ENCODE measurements at places on chromosomes 5 and 9.

- H3K27ac ChIP-seq: no peak overlapping the region
- no peaks in the 10 kb centered on the region for H3K4me1 ChIP-seq
- H3K36me3 ChIP-seq: no peaks in the 10 kb centered on the region
- no peak for DNase-seq
- H3K4me3 ChIP-seq: no peak overlapping the region
Observed at GRCh38 chr9:79280691-79281090, 291.1 kb upstream of the TLE4 start.

DNA sequence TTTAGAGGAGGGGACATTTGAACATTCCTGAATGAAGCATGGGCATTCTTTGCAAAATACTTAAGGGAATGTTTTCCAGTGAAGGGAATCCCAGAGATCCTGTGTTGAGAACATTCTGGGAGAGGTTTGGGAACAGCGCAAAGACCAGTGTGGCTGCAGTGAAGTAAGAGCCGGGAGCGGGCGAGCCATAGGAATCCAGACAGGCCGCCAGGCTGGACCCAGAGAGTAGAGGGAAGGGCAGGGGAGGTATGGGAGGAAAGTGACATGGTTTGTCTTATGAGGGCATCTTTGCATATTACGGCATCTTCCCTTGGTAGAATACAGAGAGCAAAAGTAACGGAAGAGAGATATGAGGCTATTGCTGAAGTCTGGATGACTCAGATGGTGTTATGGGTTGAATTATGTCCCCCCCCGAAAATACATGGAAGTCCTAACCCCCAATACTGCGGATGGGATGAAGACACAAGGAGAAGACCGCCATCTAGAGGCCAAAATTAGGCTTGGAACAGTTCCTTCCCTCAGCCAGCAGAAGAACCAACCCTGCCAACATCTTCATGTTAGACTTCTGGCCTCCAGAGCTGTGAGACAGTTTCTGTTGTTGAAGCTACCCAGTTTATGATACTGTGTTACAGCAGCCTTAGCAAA is 268.2 kb downstream of the MAST4 start:
- H3K4me3 ChIP-seq: no peak overlapping the region
- no peaks in the 10 kb centered on the region for H3K36me3 ChIP-seq
- no peak overlapping the region for H3K27ac ChIP-seq
- DNase-seq: no peak

DNA sequence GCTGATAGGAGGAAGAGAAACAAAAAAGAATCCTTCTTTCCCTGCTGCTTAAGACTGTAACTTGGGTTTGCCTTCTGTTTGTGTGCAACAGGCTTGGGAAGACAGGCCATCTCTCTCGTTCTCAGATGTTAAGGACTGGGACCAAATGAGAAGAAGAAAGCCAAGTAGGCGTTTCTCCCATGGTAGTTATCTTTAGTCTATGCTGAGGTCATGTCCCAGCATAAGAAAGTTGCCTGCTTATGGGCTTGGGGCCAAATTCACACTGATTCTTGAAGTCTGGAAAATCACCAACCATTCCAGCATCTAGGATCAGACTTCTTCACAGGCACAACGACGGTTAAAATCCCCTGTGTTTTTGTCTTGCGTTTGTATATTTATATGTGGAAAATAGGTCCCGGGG is 44.2 kb upstream of the PALM2AKAP2 start:
- H3K27me3 ChIP-seq: peaks cover 22% of the 10 kb centered on the region
- H3K27ac ChIP-seq: no peak overlapping the region
- H3K36me3 ChIP-seq: no peaks in the 10 kb centered on the region
- no peak overlapping the region for H3K4me3 ChIP-seq
- DNase-seq: no peak
- no peaks in the 10 kb centered on the region for H3K4me1 ChIP-seq

GRCh38 chr5:98902733-98903132 is 26.1 kb downstream of the CHD1 start:
- H3K4me3 ChIP-seq: no peak overlapping the region
- no peaks in the 10 kb centered on the region for H3K27me3 ChIP-seq
- no peak for DNase-seq
- peaks cover 5% of the 10 kb centered on the region for H3K4me1 ChIP-seq

GRCh38 chr5:82164176-82164976 is 113.8 kb downstream of the RPS23 start:
- no peak overlapping the region for H3K4me3 ChIP-seq
- no peaks in the 10 kb centered on the region for H3K36me3 ChIP-seq

DNA sequence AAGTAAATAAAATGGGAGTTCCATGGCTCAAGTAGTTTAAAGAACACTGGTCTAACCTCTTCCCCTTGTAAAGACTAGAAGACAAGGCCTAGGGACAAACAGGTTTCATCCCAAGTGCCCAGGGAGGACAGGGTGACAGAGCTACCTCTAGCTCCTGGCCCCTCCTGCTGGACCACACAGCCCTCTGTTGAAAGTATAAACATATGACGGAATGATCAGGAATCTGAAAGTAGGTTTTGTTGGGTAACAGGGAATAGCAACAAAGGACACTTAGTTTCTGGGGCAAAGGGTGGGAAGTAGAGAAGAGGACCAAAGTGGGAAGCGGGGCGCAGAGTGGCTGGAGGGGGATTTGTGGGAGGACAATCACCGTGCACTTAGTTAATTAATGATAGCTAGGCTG is 67.0 kb upstream of the DAB2IP start:
- H3K27me3 ChIP-seq: peaks cover 53% of the 10 kb centered on the region
- no peaks in the 10 kb centered on the region for H3K36me3 ChIP-seq
- H3K4me1 ChIP-seq: no peaks in the 10 kb centered on the region

DNA sequence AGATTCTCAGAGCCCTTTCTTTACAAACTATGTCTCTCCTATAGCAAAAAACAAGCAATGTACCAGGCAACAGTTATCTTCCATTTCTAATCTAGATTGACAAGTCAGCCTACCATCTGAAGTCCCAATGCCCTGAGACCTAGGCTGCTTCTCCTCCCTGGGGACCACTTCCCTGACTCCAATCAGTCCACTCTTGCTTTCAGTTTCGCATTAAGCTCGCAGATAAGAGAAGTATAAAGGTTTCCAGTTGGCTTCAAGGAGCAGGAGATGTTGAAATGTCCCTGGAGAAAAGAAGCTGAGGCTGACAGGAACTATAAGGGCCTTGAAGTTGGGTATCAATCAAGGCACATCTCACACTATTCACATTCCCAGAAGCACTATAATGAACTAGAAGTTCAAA is 32.3 kb downstream of the ERP44 start:
- H3K27me3 ChIP-seq: no peaks in the 10 kb centered on the region
- no peaks in the 10 kb centered on the region for H3K36me3 ChIP-seq
- H3K4me1 ChIP-seq: peaks cover 18% of the 10 kb centered on the region
- no peak for DNase-seq

DNA sequence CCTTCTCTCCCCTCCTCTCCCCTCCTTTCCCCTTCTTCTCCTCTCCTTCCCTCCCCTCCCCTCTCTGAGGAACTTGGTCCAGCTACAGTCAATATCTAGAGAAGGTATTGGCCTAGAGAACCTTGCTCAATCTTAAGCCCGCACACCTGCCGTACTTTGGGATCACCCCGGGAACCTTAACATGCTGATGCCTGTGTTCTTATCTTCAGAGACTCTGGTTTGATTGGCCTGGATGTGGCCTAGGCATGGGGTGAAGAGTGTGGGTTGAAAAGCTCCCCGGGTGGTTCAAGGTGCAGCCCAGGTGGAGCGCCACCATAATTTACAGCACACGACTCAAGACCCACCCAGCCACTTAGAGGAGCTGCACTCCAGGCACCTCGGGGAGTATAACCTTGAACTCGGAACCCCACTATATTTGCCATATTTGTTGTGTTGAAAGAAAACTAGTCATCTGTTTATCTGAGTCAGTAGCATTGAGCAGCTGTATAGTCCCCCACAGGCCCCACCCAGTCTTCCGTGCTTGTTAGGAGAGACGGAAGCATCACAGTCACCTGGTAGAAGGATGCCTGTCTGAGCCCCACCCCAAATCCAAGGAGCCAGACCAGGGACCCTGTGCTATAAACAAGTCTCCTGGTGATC is 14.4 kb upstream of the PHF19 start:
- no peaks in the 10 kb centered on the region for H3K36me3 ChIP-seq
- H3K27ac ChIP-seq: peak overlapping the region; percentile 98
- DNase-seq: peak; percentile 49
- H3K4me3 ChIP-seq: peak overlapping the region; percentile 61
- no peaks in the 10 kb centered on the region for H3K27me3 ChIP-seq
- H3K4me1 ChIP-seq: peaks cover 55% of the 10 kb centered on the region

DNA sequence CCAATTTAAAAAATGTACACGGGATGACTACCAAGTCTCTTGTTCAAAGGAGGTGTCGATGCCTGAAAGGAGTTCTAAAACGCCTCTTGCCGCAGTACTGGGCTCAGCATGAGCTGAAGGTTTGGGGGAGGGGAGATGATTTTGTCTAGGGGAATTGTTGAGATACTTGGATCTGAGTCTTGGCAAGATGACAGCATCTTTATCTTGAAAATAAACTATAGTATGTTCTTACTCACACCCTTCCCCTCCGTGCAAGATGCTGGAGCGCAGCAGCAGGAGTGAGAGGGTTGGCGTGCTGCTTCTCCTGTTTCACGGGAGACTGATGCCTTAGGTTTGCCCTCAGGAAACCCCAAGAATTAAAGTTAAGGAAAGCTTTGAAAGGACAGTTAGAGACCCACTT is 47.3 kb downstream of the FAM78A start:
- H3K4me3 ChIP-seq: no peak overlapping the region
- peaks cover 22% of the 10 kb centered on the region for H3K36me3 ChIP-seq
- peaks cover 4% of the 10 kb centered on the region for H3K4me1 ChIP-seq
- H3K27ac ChIP-seq: no peak overlapping the region
- no peak for DNase-seq
- H3K27me3 ChIP-seq: no peaks in the 10 kb centered on the region

GRCh38 chr9:3415906-3416305 is 109.9 kb downstream of the RFX3 start:
- DNase-seq: no peak
- H3K36me3 ChIP-seq: peaks cover 3% of the 10 kb centered on the region
- no peaks in the 10 kb centered on the region for H3K4me1 ChIP-seq
- no peak overlapping the region for H3K4me3 ChIP-seq
- H3K27ac ChIP-seq: no peak overlapping the region
- H3K27me3 ChIP-seq: no peaks in the 10 kb centered on the region

- no peak overlapping the region for H3K27ac ChIP-seq
- no peak overlapping the region for H3K4me3 ChIP-seq
Observed at GRCh38 chr5:181211208-181211607, 6.2 kb upstream of the TRIM7 start.

- H3K4me1 ChIP-seq: no peaks in the 10 kb centered on the region
- no peaks in the 10 kb centered on the region for H3K36me3 ChIP-seq
- no peak overlapping the region for H3K27ac ChIP-seq
- H3K4me3 ChIP-seq: no peak overlapping the region
- H3K27me3 ChIP-seq: no peaks in the 10 kb centered on the region
Observed at GRCh38 chr5:12851761-12852160, 947.5 kb upstream of the CTNND2 start.

GRCh38 chr5:136212252-136212721 is 19.3 kb upstream of the SMIM32 start:
- peak overlapping the region; percentile 11 for H3K27ac ChIP-seq
- H3K4me1 ChIP-seq: no peaks in the 10 kb centered on the region
- DNase-seq: peak; percentile 31
- no peaks in the 10 kb centered on the region for H3K36me3 ChIP-seq

DNA sequence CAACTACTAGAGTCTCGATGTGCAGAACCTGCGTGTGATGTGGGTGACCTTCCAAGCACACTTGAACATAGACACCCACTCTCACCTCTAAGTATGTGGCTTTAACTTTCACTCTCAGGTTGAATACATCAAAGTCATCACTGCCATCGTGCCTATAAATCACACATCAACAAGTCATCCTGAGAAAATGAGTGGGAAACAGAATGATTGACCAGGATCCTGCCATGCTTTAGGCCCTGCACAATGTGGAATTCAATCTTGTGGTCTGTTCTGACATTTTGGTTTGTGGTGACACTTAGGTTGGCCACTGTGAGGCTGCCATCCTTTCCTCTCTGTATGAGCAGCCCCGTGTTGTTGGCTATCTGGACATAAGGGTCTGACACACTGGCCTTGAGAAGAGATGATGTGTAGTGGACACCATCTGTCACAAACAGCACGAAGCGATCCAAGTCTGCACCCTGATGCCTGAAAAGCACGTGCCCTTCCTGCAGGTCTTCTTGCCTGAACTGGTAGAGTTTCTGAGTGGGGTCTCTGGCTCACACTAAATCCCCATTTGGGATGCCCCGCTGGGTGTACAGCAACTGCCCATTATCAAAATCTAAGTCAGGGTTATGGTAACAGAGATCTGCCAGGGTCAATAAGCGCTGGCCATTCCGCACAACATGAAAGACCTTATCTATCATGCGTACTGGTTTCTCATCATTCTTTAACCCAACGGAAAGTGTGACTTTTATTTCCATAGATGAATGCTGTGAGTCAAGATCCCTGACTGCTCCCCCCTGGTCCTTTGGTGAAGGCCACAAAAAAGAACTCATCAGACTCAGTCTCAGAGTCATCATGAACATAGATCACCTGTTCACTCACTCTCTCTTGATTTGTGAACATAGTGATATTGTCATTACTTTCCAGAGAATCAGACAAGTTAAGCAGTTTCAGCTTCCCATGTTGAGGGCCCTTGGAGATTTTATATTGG is 116.6 kb downstream of the ESM1 start:
- peaks cover 4% of the 10 kb centered on the region for H3K27me3 ChIP-seq
- no peak for DNase-seq
- H3K4me1 ChIP-seq: peaks cover 5% of the 10 kb centered on the region
- H3K27ac ChIP-seq: no peak overlapping the region
- no peaks in the 10 kb centered on the region for H3K36me3 ChIP-seq

DNA sequence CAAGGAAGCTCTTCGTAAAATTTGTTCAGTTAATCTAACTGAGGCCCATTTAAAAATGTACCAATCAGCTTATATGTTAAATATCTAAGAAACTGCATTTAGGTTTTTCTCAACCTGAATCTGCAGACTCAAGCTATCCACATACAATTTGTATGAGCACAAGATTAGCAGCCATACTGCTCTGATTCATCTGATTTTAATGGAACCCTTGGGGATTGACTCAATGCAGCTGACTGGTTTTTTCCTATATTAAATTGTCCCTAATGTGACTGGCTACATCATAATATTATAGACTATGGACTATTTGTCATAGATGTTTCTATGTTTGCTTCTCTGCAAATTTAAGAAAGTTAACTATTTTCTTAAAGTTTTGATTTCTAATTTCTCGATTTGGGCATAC is 451.0 kb upstream of the TUSC1 start:
- no peaks in the 10 kb centered on the region for H3K27me3 ChIP-seq
- DNase-seq: no peak
- no peak overlapping the region for H3K4me3 ChIP-seq

- DNase-seq: no peak
- H3K4me3 ChIP-seq: no peak overlapping the region
- H3K27ac ChIP-seq: no peak overlapping the region
- peaks cover 7% of the 10 kb centered on the region for H3K36me3 ChIP-seq
- no peaks in the 10 kb centered on the region for H3K4me1 ChIP-seq
Observed at GRCh38 chr5:61052882-61053281, 107.9 kb downstream of the NDUFAF2 start.

DNA sequence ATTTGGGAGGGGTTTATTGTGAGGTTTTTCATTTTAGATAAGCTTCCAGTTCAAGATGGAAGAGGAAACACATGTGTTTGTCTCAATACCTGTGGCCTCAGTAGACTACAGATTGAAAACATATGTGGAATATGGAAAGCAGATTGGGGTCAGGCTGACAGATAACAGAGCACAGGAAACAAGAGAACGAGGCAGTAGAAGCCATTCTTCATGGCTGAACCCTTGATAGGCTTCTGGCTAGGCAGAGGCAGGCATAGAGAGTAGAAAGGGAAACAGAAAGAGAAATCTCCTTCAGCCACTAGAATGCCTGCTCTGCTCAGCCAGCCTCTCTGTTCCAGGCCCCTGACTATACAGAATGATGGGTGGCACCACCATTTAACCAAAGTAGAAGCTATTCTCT is 152.5 kb downstream of the MUSK start:
- no peak overlapping the region for H3K4me3 ChIP-seq
- H3K36me3 ChIP-seq: no peaks in the 10 kb centered on the region
- no peaks in the 10 kb centered on the region for H3K27me3 ChIP-seq
